NCI-H2081 treated with DMSO at 0.1 percent for 48 hours (cell line): ENCODE measurements at places on chromosomes 12 and 14.

DNA sequence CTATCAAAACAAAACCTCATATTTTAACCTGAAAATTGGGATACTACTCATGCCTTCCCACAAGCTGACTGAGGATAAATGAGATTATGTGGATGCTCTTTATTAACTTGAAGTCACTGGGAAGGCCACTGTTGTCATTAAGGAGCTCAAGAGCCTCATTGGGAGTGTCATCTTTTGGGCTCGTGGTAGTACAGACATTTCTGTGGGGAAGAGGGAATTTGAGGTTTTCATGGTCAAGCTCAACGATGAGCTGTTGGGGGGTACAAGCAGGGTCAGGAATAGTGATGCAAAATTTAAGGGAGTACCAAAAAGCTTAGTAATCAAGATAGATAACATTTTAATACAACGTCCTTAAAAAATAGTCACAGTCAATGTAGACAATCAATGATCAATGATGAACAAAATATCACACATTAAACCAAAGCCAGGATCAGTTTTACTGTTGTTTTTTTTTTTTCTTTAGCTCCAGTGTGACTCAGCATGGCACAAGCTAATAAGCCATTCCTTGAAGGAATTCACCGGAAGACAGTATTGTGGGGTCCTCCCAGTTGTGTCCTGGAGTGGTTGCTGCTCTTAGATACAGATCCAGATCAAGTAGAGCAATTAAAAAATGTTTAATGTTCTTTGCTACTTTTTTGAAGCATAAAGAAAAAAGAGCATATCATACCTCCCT, 130.9 kb downstream of the C12orf75 start:
- DNase-seq = no peak

- no peak for DNase-seq
Measured at GRCh38 chr12:46921048-46921763, 95.4 kb upstream of the SLC38A4 start.

GRCh38 chr12:53190108-53190729, 9.5 kb upstream of the CSAD start:
- DNase-seq = no peak

- no peak for DNase-seq
Measured at GRCh38 chr14:100237735-100238418, 1.1 kb upstream of the YY1 start.

DNA sequence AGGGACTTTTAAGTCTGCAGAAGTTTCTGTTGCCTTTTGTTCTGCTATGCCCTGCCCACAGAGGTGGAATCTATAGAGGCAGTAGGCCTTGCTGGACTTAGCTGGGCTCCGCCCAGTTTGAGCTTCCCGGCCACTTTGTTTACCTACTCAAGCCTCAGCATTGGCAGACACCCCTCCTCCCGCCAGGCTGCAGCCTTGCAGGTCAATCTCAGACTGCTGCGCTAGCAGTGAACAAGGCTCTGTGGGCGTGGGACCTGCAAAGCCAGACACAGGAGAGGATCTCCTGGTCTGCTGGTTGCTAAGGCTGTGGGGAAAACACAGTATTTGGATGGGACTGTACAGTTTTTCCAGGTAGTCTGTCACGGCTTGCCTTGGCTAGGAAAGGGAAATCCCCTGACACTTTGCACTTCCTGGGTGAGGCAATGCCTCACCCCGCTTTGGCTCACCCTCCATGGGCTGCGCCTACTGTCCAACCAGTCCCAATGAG, 43.7 kb downstream of the CCDC59 start:
- DNase-seq = no peak

GRCh38 chr14:36076197-36076596, 100.3 kb downstream of the PTCSC3 start:
- no peak for DNase-seq

DNA sequence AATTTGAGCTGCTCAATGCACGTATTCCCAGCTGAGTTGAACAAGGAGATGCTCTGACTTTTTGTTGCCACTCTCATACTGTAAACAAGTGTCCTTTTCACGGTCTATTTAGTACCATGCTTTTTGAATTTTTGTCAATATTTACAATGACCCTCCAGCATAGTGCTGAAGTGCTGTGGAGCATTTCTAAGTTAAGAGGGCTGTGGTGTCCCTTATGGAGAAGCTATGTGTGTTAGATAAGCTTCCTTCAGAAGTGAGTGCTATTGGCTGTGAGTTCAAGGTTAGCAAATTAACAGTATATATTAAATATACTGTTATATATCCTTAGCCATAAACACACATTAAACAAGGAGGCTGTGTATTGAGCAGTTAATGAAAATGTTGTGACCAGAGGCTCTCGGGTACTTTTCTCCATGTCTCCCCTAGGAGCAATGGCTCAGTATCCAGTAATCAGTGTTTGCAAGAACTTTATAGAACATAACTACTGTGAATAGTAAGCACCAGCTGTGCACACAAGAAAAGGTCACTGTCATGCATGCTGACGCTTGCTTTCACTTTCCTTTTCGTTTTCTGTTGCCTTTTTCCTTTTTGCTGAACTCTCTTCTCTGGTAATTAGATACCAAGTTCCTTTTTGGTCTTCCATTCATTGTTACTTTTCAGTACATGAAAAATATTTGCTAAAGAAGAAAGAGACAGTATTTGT, 187.2 kb upstream of the NEDD1 start:
- peak; percentile 9 for DNase-seq
